Activated CD8-positive, alpha-beta memory T cell treated with anti-CD3 and anti-CD28 coated beads, Interleukin-2, amount 10 ng/mL, durations not matched to agents 7 days and 5 days (primary cell): ENCODE measurements at places on chromosomes 16 and 17. TPM values are rescaled to one million over a fixed set of nuclear protein-coding genes. Genes with fewer than 3 reads are reported as not detected.
A peak's percentile ranks its signal among the peaks of the same experiment; 100 is the strongest.

DNA sequence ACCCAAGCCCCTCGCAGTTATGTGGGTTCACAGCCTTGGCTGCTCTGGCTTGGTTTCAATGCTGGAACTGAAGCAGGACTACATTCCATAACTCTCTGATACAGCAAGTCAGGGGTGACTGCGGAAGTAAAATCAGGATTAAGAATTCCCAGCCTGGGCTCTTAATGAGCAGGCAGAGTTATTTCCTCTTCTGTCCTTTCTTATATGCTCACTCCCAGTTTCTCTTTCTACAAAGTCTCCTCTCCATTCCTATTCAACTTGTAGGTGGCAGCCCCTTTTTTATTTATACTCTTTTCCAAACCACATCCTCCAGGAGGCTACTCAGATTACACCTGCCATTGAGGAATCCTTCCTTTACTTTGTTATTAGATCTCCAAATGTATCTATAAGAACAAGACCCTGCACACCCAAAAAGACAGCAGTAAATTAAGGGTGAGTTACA is 40.3 kb downstream of the HOXB1 start:
- no peak for DNase-seq

- no peak for DNase-seq
Observed at GRCh38 chr16:14564861-14565687, 65.0 kb downstream of the PARN start.

- DNase-seq = no peak
Observed at GRCh38 chr16:89828870-89829629, 775 bp downstream of the SPIRE2 start.

DNA sequence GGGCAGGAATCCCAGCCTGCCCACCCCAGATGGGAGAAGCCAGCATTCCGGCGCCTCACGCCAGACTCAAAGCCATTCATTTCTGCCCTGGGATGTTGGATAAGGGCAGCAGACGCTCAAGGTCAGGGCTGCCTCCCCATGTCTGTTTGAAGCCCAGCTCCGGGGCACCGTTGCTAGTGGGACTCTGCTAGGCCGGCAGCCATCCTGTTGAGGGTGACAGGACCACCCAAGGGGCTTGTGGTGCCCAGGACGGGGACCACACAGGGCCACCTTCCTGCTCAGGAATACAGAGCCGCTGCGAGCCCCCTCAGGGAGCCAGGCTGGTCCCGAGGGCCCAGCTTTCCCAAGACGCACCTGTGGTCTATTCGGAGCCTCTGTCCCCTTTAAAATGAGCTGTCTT is 101.7 kb upstream of the CREBBP start:
- no peak for DNase-seq

DNA sequence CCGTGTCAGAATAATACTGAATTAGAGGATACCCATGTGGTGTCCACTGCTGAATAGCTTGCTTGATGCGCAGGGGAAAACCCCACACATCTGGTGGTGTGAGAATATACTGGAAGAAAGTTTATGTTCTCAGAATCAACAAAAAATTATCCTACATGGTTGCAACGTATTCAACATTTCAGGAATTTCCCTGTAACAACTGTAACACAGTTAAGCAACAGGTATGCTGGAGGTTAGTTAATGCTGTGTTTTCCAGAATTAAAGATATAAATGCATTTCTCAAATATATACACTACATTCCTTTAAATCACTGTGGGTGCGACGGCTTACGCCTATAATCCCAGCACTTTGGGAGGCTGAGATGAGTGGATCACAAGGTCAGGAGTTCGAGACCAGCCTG is 5.4 kb downstream of the CNOT1 start:
- DNase-seq = no peak

DNA sequence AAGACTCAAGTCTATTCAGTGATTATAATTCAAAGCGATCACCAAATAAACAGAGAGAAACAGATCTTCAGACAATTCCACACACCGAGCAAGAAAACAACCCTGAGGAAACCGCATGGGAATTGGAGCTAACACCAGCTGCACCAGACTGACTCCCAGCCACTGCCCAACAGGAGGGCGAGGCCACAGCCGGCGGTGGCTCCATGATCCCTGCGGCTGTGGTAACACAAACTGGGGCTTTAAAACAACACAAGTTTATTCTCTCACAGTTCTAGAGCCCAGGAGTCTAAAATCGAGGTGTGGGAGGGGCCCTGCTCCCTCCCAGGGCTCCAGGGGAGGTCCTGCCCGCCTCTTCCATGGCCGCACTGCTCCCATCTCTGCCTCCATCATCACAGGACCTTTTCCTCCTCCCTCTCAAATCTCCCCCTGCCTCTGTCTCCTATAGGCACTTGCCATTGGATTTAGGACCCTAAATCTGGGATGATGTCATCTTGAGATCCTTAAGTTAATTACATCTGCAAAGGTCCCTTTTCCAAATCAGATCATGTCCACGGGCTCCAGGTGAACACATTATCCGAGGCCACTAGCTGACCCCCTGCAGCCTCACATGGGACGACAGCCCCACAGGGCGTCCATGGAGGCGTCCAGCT is 9.7 kb upstream of the HEXD start:
- DNase-seq = no peak

WFIKKN1 gene
- total RNA-seq = 0.12 TPM

GRCh38 chr17:70613681-70614080 is 444.3 kb downstream of the KCNJ2 start:
- DNase-seq = no peak

DNA sequence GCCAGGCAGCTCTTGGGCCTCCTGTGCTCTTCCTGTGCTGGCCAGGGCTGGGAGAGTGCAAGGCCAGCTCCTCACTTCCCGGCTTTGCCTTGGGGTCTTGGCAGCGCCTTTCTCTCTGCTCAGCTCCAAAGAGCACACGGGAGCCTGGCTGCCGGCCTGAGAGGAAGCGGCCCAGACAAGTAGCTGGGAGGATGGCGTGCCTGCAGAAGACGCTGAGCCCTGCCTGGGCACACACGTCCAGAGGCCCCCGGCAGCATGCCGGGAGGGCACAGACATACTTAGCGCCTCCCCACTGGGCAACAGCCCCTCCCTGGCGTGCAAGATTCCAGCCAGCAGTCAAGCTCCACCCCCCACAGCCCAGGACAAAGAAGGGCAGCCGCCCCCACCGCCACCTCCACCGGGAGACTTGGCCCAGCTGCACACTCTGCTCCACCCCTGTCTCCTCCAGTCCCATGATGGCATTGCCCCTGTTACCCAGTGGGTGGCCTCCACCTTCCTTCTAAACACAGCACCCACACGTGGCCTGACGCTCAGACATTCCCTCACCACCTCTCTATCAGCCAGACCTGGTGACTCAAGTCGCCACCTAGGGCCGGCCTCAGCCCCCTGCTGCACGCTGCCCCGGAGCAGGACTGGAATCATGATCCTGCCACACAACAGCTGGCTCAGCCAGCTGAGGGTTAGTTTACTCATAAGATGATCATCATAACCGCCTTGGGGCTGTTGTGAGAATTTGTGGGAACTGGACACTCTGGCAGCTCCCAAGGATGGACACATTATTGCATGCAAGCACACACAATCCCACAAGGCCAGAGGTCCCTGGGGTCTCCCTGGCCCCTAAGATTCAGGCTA is 12.4 kb downstream of the SGCA start:
- DNase-seq = peak; percentile 55

DNA sequence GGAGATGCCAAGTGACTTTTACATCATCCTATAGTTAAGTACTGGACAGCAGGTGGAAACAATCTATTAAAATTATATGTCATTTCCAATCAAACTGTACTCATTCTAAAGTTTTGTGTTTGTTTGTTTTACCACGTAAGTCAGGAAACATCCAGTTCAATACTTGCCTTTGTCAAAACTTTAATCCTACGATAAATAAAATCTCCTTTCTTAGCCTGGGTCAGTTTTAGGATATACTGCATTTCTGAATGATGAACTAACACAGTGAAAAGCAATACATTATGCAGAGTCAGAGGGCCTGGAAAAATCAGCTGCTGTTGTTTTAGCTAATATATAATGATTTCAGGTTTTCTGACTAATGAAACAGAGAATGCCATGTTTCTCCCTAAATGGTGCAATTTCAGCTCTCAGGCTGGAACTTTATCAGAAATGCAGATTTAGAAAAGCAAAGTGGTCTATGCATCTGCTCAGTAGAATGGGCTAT is 756.4 kb downstream of the CDH11 start:
- no peak for DNase-seq

DNA sequence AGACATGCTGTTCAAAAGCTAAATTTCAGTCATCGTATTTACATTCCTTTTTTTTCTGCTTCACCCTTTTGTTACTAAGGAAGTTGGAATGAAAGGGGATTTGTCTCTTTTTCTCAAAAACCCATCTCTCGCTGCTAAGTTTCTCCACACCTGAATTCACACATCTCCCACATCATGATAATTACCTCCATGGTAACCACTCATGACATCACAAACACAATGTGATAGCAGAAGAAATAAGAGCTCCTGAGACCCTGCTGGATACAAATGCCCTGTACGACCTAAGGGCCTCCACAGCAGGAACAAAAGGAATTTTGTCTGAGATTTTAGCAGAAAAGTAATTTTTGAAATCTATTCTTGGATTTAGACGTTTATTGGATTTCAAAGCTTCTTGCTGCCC is 82.6 kb upstream of the GNAO1 start:
- DNase-seq = no peak

GRCh38 chr17:63837480-63837879 is 5.0 kb downstream of the SMARCD2 start:
- DNase-seq = no peak

- no peak for DNase-seq
Observed at GRCh38 chr17:74337834-74338500, 11.9 kb downstream of the KIF19 start.

GRCh38 chr17:30219315-30219714 is 16.2 kb downstream of the SLC6A4 start:
- DNase-seq = no peak

GRCh38 chr17:65823713-65824112 is 262.3 kb upstream of the AXIN2 start:
- DNase-seq = no peak

GRCh38 chr16:23356941-23357340 is 54.8 kb downstream of the SCNN1B start:
- no peak for DNase-seq

EVPLL gene
- not detected for total RNA-seq

GRCh38 chr17:67829331-67829730 is 4.0 kb downstream of the BPTF start:
- peak; percentile 75 for DNase-seq

- peak; percentile 69 for DNase-seq
Observed at GRCh38 chr16:17529982-17530760, 59.4 kb upstream of the XYLT1 start.

DNA sequence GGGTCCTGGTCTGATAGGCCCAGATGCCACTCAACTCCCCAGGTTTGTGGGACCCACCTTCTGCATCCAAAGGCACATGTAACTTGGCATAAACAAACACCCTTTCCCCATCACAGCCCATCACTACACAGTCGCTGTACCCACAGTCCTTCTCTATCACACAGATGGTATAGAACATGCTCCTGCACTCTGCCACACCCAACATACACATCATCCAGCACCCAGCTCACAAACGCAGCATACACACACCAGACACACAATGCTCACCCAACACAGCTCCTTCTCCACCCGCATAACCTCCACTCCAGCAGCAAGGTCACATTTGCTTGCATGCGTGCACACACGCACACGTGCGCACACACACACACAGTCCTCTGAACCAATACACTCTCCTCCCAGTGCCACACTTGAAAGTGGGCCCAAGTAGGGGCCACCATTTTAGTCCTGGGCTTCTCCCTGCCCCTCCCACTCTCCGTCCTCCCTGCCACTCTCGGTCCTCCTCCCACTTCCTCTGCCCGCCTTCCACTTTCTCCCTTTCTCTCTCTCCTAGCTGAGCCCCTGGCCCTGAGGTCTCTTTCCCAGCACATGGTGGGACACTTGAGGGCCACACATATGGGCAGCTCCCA is 8.5 kb upstream of the TMEM92 start:
- DNase-seq = no peak

DNA sequence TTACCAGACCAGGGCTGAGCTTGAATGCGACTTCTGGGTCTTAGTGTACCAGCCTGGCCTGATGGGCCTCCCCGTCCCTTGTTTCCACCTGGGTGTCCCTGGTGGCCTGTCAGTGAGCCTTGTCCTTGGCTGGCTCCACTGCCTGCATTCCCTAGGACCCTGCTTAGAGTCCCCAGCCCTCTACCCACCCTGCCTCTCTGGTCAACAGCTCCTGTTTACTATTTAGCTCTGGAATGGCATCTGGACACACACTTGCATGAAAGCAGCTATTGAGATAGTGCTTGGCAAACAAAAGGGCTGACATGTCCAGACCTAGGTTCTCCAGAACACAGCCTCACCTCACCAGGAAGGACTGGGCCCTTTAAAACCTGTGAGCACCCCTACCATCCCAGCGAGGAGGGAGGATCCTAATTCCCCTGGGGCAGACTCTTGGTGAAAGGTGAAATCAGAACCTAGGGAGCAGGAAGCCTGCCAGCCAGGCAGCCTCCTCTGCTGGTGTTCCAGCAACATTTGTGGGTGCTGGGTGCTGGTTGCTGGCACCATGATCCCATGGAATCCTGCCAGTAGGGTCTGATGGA is 38.8 kb downstream of the RAI1 start:
- DNase-seq = no peak

GRCh38 chr16:48959204-48959603 is 322.4 kb downstream of the CBLN1 start:
- DNase-seq = no peak
